ENCODE measurements at places on chromosomes 6 and 20.
A peak's percentile ranks its signal among the peaks of the same experiment; 100 is the strongest.

DNA sequence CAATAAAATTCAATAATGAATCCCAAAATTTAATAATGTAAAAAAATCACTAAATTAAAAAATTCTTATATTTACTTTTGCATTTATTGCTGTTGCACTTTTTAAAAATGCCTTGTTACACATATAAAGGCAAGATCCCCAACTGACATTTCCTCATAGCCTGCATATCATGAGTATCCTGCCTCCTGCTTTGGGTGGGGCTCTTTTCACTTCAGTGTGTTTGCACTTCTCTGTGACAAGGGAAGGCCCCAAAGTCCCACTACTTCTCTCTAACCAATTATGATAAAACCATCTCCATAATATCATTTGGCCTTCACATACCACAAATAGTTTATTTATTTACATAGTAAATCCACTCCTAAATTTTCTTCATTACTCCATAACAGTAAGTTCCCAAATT, 446.1 kb upstream of the MARCKS start:
- no peak for DNase-seq

DNA sequence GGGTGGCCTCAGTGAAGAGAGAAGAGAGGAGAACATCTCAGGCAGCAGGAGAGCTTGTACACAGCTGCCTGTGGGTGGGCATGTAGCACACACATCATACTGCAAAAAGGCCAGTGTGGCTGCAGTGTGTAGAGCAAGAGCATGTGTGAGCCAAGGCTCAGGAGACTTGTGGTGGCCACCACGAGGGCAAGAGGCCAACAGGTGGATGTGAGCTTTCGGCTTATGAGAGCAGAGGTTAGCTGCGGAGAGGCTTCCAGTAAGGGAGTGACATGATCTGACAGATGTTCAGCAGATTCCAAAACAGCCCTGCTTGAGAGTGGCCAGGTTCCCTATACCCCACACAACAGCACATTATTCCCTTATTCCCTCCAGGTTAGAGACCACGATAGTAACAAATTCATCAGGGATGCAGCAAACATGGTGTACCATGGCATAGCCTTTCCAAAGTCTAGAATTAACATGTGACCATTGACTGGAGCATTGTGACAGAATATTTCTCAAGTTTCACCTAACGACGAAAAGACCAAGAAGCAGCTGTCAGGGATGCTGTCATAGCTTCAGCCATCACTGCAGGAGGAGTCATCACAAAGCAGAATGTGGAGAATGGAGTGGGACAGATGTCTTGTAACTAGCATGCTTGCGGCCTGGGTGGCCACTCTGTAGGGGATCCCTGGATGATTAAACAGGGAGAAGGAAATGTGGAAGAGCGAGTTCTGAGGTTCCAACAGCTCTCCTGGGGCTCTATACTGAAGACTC, 23.1 kb downstream of the HM13 start:
- DNase-seq, result no peak

GRCh38 chr20:62822788-62823651, 6.2 kb downstream of the COL9A3 start:
- no peak for DNase-seq

- DNase-seq, result no peak
Measured at GRCh38 chr20:48273843-48274242, 488.6 kb upstream of the SULF2 start.

DNA sequence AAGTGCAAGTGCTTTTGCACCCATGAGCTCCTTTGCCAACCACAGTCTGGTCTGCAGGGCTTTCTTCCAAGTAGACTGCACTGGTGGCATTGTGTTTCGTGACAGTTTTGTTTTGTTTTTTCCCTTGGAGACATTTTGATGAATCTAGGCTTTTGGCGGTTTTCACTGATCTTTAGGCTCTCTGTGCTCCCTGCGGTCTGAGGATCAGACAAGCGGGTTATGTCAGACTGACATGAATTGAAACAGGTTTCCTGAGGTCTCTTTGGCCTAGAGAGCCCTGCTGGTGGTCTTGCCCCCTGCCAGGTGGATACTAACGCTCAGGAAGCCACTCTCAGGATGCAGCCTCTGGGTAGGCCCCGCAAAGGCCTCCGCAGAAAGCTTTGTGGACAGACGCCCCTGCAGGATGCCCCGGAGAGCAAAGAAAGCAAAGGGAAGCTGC, 555.4 kb upstream of the AGPAT4 start:
- DNase-seq, result no peak

GRCh38 chr6:25958700-25959162, 3.9 kb upstream of the TRIM38 start:
- DNase-seq, result no peak

GRCh38 chr6:126110512-126111270, 124.4 kb downstream of the TRMT11 start:
- DNase-seq, result no peak

- no peak for DNase-seq
Measured at GRCh38 chr20:41344938-41345728, 4.5 kb downstream of the LPIN3 start.

- DNase-seq, result peak; percentile 58
Measured at GRCh38 chr6:1604158-1605003, 5.3 kb upstream of the FOXC1 start.

- DNase-seq, result no peak
Measured at GRCh38 chr6:26388014-26388413, 5.1 kb downstream of the BTN2A2 start.

- no peak for DNase-seq
Measured at GRCh38 chr6:124967444-124967843, 5.2 kb downstream of the RNF217 start.

- no peak for DNase-seq
Measured at GRCh38 chr6:6689400-6690143, 101.1 kb downstream of the LY86 start.

- no peak for DNase-seq
Measured at GRCh38 chr6:136784910-136785746, 7.1 kb downstream of the MAP3K5 start.

GRCh38 chr6:72535124-72535523, 86.7 kb upstream of the KCNQ5 start:
- DNase-seq, result no peak

DNA sequence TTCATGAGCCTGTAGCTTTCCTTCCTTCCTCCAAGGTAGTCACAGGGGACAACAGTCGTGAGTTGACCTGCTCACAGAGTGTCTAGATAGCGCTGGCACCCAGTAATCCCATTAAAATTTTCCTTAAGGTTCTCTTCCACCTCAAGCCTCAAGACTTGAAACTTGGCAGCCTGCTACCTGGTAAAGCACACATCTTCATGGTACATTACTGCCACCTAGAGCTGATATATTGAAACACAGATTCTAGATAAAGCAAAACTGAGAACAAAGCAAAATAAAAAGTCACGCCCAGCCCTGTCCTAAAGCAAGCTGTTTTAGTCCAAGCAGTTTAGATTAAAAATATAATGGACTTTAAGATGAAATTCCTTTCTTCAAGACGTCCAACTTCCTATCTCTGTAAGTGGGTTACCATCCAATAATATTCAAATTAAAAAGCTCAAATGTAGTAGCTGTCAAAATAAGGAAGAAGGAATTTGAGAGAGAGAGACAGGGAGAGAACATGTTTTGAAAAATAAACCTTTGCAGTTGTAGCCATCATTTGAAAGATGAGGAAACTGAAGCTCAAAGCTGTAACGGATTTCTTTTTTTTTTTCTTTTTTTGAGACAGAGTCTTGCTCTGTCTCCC, 50.7 kb upstream of the CD83 start:
- peak; percentile 24 for DNase-seq

GRCh38 chr6:134077301-134077700, 24.9 kb upstream of the SLC2A12 start:
- no peak for DNase-seq

DNA sequence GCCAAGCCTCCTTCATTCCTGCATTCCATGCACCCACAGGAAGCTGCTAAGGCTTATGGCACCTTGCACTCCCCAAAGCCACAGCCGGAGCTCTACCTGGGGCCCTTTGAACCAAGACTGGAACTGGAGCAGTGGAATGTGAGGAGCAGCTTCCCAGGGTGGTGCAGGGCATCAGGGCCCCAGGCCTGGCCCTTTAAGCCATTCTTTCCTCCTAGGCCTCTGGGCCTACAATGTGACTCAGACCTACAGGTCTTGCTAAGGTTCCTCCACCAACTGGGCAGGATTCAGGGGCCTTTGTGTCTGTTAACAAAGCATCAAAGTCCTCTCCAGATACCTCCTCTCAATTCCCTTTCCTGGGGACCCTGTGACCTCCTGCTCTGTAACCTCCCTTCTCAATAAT, 36.2 kb downstream of the SF3B5 start:
- no peak for DNase-seq

- DNase-seq, result no peak
Measured at GRCh38 chr6:7721649-7722048, 4.2 kb upstream of the BMP6 start.

DNA sequence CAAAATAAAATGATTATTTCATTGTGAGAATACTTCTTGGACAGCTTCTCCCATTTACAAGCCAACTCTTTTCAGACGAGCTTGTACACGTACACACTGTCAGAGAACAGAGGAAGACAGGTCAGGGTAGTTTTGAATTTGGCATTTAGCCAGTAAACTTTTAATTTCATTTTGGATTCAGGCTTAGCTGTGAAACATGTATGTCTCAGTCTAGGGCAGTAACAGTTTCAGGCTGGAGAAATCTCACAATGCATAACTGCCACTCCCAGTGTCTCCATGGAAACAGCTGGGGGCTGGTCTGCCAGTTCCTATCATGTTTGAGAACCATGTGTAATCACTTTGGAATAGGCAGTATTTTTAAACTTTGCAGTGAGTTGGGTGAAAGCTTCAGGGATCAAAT, 22.0 kb upstream of the QKI start:
- DNase-seq, result no peak

GRCh38 chr6:32517654-32518445, 12.2 kb downstream of the HLA-DRB5 start:
- DNase-seq, result no peak

DNA sequence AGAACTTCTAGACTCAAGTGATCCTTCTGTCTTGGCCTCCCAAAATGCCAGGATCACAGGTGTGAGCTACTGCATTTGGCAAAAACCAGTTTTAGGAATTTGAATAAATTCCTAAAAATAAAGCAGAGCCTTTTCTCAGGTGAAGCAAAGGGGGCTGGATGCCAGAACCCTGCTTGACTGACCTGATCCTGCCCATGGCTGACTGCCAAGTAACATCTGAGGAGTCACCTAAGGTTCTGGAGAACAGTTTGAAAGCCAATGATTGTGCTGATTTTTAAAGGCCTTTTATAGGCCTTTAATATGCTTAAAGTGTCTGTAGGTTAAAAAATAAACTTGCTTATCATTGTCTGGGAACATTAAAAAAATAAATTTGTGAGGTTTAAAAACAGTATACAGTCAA, 14.1 kb upstream of the ZSCAN12 start:
- no peak for DNase-seq

DNA sequence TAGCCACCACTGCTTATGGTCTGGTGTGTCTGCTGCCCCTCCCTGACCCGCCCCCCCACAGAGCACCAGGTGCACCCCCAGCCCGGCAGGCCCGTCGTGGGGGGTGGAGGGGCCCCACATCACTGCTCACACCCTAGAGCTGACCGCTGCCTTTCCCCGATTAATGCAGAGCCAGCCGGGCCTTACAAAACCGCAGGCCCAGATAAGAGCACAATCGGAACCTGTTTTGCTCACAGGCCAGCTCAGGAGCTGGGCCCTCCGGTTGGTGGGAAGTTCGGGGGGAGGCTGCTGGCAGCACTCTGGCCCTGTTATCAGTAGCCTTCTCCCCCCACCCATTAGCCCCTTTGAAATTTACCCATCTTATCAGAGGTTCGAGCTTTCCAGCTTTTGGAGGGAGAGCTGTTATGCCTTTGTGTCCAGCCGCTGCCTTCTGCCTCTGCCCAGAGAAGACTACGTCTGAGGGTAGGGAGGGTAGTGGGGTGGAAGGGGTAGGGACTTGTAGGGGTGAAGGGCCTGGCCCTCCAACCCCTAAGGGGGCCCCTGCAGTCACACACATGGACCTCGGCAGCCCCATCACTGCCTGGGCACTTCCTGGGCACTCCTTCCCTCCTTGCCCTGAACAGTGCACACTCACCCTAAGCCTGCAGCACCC, 6.9 kb upstream of the SPDEF start:
- DNase-seq, result no peak

GRCh38 chr20:47063407-47063806, 168.8 kb downstream of the EYA2 start:
- no peak for DNase-seq

GRCh38 chr6:37540390-37540789, 40.7 kb upstream of the CCDC167 start:
- no peak for DNase-seq

DNA sequence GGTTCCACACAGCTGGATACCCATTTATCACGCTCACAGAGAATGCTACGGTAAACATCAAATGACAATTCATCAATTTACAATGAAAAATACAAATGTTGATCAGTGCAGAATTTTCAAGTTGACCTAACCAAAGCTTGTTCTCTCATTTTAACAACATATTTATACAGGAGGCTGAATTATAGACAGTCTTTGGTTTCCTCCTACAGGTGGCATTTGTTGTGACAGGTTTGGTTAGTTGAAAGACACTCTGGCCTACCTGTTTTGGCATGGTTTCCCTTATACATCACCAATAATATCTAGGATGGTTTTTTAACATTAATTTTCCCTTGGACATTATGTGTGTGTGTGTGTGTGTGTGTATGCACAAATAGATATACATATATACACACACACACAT, 642.5 kb upstream of the MMS22L start:
- DNase-seq, result no peak

- DNase-seq, result peak; percentile 36
Measured at GRCh38 chr20:24503352-24503931, 34.0 kb downstream of the SYNDIG1 start.

GRCh38 chr6:31683591-31683990, 2.7 kb upstream of the LY6G5C start:
- no peak for DNase-seq

- no peak for DNase-seq
Measured at GRCh38 chr6:111686249-111686931, 80.7 kb upstream of the TRAF3IP2 start.

DNA sequence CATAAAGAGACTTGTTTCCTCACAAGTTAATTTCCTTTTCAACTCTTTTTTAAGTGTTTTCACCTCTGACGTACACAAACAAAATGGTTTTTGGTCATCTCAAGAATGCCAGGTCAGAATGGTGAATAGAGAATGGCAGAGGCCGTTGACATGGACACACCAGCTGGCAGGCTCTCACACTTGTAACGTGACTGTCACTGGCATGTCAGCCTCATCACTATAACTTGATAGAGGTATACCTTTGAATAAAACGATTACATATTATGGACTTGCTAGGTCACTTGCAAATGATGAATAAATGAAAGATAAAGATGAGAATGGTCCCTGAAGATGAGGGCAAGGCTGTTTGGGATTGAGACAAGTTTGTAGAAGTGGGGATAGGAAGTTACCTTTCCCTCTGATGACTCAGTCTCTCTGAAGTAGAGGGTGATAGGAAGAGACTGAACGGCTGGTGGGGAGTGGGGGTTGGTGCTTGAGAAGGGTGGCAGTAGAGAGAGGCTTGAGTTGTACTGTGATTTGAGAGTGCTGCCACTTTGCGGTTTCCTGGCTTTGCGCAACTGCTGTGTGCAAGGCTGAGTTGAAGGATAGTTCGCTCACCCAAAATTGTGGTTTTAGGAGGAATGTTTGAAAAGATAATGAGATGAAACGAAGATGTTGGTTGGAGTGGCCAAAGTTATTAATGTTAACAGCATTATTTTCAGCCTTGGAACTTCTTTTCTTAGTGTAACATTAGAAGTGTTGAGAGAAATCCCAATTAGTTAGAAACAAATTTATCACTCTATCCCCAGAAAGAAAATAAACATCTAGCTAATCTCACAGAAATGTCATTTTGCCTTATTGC, 30.3 kb downstream of the TBPL1 start:
- no peak for DNase-seq

- DNase-seq, result no peak
Measured at GRCh38 chr20:63711085-63711645, 3.3 kb downstream of the ZGPAT start.

GRCh38 chr6:56193846-56194245, 53.5 kb downstream of the COL21A1 start:
- no peak for DNase-seq
